GM12865 (cell line): ENCODE measurements at places on chromosomes 7 and 10.

DNA sequence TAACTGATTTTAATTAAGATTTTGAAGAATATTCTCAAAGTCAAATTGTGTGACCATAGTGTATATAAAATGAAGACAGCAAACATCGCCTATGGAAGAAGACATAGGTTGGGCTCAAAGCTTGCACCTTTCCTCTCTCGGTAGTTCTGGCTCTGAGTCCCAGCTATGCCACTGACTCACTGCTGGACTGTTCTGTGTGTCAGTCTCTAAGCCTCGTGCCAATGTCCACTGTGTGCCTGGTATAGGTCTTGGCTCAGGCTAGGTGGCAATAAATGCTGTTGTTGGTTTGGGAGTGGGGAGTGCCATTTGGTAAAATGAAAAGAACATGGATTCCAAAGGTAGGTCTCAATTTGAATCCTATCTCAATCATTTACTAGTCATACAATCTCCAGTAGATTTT is 137.5 kb upstream of the RHEB start:
- no peak for DNase-seq

DNA sequence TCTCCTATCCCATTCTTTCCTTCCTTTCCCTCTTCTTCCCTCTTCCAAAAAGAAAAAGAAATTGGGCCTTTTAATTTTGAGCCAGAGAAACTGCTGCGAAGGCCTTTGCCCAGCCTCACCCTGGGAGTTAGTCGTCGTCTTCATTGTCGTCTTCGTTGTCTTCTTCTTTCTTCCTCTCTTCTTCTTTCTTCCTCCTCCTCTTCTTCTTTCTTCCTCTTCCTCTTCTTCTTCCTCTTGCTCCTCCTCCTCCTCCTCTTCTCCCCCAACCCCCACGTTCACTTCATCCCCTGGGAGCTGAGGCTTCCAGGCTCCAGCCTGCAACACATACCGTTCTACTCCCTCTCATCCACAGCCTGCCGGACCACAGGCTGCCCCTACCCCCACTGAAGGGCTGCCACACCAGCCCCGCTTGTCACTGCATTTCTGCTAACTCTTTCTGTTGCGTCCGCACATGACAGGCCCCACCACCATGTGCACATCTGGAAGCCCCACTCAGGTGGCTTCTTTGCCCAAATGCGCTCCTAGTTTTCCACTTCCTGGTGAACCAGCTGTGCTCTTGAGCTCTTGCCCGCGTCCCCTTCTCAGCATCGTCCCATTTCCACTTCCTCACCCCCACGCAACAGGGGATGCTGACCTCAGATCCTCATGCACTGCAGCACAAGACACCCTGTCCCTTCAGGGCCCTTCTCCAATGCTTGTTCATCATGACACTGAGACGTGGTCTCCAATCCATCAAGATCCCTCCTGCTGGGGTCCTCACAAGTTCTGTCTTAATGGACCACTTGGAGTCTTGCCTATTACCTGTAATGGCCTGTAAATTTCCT is 94.9 kb upstream of the SH2B2 start:
- no peak for DNase-seq

- DNase-seq = no peak
Observed at GRCh38 chr7:100824499-100825214, 2.7 kb downstream of the EPHB4 start.

- peak; percentile 37 for DNase-seq
Observed at GRCh38 chr10:13788711-13789447, 202.1 kb downstream of the PRPF18 start.

- DNase-seq = no peak
Observed at GRCh38 chr10:31847515-31847914, 81.1 kb downstream of the ARHGAP12 start.

- no peak for DNase-seq
Observed at GRCh38 chr7:41425926-41426325, 277.0 kb downstream of the INHBA start.

- DNase-seq = no peak
Observed at GRCh38 chr7:1562597-1563051, 6.6 kb upstream of the TMEM184A start.

GRCh38 chr7:157932498-157933218 is 595.9 kb downstream of the DNAJB6 start:
- DNase-seq = no peak

- DNase-seq = peak; percentile 20
Observed at GRCh38 chr7:142391191-142391992, 133.5 kb upstream of the PRSS58 start.

DNA sequence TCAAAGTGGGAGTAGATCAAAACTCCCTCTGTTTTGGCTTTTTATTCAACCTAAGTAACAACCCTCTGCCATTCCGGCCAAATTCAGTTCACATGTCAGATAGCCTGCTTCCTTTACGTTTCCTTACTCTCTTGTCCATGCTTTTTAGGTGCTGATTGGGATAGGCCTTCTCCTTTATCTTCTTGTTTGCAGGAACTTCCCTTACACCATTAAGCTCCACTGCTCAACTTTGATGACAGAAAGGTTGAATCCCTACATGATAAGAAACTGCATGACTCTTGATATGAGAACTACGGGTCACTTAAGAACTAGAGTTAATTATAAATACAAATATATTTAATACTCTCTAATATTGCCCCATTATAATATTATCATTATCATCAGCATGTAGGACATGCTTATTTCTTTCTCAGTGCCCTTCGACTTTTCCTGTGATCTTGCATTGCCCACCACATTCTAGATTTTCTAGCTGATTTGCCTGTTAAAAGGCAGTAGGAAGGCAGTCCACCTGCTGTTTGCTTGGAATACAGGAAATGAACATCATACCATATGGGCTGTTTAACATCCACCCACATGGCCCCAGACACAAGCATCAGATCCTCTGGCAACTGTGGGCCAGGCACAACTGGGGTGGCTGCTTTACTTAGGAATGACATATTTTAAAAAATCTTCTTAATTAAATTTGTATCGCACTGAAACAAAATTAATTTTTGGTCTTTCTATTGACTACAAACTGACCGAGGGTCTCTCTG is 59.7 kb upstream of the CCDC6 start:
- DNase-seq = no peak

GRCh38 chr10:77946084-77946483 is 19.5 kb upstream of the DLG5 start:
- no peak for DNase-seq

DNA sequence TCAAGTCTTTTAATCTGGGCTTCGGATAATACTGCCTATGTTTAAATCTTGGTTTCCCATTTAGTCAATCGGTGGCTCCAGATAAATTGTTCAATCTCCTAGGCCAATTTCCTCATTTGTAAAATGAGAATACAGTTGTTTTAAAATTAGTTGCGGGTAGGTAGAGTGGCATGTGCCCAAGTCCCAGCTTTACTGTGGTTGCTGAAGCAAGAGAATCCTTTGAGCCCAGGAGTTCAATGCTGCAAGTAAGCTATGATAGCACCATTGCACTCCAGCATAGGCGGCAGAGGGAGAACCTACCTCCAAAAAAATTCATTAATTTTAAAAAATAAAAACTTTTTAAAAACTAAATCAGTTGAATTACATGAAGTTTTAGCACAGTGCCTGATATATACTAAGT is 7.3 kb downstream of the RNF216 start:
- DNase-seq = no peak

GRCh38 chr10:92851003-92851402 is 2.7 kb downstream of the EXOC6 start:
- no peak for DNase-seq

DNA sequence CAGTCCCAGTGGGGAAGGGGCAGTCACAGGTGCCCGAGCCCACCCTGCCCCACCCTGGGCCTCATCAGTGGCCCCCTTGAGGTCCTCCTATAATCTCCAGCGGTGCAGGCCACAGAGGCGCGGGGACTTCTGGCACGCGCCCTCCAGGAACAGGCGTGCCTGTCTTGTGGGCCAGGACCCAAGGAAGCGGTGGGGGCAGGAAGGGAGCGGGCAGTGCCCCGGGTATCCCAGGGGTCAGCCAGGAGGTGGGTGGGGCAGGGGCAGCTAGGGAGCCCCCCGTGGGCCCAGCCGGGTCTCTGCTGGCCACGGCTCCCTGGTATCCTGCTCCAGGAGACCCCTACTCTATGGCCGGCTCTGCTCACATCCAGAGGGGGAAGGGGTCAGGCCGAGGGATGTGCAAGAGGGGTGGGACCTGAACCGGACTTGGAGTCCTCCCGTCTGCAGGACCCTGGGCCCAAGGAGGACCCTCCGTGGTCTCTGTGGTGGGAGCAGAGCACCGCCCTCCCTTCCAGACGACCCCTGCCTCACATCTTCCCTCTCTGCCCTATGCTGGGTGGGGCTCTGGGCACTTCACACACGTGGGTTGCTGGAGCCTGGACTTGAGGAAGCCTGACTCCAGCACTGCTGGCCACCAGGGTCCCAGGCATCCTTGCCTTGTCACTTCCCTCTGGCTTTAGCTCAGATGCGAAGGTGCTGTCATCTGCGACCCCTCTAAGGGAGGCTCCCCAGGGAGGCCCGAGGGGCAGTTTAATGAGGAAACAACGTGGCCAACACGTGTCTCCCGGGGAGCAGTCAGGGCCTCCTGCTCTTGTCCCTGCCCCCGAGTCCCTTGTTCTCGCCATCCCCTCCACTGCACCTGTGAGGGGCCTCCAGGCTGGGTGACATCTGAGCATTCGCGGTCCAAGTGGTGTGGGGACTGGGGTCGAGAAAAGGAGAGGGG is 18.3 kb upstream of the GRIFIN start:
- DNase-seq = no peak

- DNase-seq = no peak
Observed at GRCh38 chr10:10118131-10118530, 899.5 kb upstream of the CELF2 start.

- DNase-seq = no peak
Observed at GRCh38 chr7:1700086-1700485, 30.0 kb downstream of the ELFN1 start.

DNA sequence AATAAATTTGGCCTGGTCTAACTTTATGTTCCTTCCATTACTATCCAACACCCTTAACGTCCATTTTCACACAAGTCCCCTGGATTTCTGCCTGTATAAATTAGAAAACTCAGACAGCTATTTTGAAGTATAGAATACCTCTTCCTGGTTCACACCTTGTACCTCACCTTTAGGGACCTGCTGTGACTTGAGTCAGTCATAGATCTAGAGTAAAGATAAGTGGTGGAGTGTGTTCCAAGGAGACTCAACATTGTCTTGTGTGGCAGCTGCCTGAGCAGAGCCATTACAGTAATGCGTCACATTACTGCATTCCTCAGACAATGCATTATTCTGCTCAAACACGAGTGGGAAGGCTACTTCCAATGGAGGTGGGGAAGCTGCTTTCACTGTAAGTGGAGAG is 513.9 kb downstream of the ADRA2A start:
- no peak for DNase-seq

GRCh38 chr10:1153251-1153763 is 97.1 kb downstream of the WDR37 start:
- no peak for DNase-seq

GRCh38 chr7:2799253-2799652 is 44.9 kb downstream of the GNA12 start:
- DNase-seq = no peak

DNA sequence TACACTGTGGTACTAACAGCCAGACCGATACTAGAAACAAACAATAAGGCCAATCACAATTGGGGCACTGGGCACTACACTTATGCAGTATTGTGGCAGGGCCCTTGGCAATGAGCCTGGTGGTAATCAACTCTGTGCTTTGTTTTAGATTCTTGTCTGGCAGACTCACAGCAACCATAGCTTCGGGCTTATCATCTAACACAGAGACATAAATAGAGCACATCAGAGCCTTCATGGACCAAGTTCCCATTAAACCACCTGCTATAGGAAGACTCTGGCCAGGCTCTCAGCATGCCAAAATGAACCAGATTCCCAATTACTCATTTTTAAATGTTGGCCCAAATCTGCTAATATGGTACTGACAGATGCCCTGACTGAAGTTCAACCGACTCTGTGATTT is 218.6 kb downstream of the DGKI start:
- no peak for DNase-seq

DNA sequence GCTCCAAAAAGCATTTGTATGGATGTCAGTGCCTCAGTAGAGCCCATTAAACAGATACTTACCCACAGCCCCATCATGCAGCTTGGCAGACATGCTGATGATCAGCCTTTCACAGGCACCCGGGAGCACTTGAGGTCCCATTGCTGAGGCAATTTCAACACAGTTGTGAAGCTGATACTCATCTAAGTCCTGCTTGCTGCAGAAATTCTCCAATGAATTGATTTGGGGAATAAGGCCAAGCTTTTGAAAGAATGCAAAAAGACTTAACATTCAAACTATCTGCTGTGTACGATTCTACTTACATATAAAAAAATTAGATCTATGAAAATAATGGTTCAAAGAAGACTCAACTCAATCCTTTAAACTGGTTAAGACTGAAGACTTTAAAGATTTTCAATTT is 60.5 kb downstream of the LAMB4 start:
- DNase-seq = no peak

- DNase-seq = no peak
Observed at GRCh38 chr10:50392966-50393718, 141.8 kb upstream of the ASAH2 start.

GRCh38 chr7:141001546-141001945 is 13.2 kb downstream of the MRPS33 start:
- no peak for DNase-seq

DNA sequence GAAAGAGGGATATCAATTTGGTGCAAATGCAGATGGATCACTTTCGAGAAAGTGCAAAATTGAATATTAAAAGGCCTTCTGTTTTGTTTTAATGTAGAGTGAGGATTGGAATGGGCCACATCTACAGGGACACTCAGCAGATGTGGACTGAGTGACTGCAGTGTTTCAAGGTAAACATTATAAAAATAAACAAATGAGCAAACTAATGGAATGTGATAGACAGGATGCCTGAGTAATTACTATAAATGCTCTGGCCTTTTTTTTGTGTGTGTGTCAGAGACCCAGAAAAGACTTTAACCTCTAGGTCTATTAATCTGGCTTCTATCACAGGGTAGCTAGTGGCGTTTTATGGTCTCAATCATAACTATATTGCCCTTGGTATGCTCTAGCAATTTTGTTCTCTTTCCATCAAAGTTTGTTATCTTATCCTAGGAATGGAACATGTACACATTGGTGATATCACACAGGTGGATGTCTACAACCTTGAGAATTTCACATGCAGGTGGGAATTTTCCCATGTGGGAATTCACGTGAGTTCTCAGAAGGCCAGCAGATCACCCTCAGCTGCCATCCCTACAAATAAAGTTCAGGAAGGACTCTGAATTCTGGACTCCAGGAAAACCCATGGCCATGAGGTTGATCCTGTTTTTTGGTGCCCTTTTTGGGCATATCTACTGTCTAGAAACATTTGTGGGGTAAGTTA is at the start of gene CPA2:
Gene CPA2 (plus strand): TSS at position 606 of the 703 bp plus-strand sequence. CDS start 19 bp downstream, at position 625.
- no peak for DNase-seq
